Hindlimb muscle (tissue), 1 donor: ENCODE measurements at places on chromosomes 1 and 21.
A peak's percentile ranks its signal among the peaks of the same experiment; 100 is the strongest.

- no peak for DNase-seq
Measured at GRCh38 chr1:54475357-54475881, 69.2 kb upstream of the SSBP3 start.

DNA sequence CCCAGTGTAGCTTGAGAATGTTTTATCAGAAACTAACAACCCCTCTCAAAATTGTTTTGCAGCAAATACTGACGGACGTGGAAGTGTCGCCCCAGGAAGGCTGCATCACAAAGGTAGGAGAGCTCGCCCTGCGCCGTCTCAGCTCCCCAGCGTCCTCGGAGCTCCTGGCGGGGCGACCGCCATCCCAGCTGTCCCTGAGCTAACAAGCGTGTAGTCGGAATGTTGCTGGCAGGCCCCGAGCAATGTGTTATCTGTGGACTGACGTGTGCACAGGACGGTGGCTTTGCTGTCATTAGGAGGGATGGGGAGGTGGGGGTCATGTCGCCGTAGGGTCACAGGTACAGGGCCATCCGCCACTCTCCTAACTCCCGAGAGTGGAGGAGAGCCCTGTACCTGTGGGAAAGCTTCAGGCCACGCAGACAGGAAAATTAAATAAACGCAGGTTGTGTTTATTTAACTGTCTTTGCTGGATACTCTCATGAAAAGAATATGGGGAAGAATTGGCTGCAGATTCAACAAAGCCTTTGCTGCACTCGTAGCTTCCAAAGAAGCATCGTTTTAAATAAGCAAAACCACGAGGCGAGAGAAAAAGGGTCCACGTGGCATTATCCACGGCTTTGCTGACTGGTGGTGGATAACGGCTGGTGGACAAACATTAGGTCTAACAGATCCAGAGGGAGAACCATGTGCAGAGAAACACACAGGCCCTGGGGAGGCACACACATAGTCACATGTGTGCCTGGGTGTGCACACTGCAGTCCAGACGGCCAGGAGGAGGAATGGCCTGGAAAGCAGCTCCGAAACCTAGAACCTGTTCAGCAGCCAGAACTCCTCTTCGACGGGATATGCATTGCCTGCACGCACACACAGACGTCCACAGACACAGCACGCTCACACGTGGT, 175.3 kb downstream of the PRDM16 start:
- DNase-seq: no peak

- no peak for DNase-seq
Measured at GRCh38 chr1:67522793-67523192, 92.6 kb upstream of the SERBP1 start.

DNA sequence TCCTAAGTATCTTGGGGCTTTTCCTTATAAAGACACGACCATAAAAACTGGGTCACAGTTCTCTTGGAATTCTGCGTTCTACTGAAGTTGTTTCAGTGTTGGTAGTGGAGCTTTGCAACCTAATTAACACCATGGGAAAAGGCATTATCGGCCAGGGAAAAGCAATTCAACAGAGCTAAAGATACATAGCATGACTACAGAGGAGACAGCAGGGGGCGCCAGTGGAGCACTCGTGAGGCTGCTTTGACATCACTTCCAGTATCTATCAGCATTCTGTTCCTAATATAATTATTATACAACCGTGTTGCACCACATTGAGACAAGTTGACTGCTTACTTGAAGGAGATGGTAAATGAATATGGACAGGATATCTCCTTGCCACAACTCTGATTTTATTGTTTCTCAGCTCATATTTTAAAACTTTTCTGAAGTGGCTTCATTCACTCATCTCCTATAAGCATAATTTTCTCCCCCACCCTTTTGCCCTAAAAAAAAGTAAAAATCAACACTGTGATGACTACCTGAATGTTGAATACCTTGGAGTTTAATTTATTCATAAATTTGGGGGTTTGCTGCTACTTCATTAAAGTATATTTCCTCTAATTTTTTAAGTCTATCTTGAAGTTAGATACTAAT, 39.4 kb downstream of the ZP4 start:
- peak; percentile 11 for DNase-seq

DNA sequence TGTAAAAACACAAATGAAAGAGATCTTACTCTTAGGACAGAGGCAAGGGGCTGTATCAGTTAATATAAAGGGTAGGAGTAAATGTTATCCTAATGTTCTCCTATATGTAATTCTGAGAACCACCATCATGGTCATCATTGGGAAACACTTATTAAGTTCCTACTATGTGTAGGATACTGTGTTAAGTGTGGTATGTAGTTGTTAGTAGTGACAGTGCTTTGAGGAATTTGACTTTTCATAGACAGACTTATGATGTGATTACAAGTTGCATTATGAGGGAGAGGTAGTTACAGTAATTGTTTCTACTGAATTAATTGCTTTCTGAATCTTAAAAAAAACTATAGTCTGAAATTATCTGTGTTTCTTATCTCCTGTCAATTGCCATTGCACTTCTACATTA, 51.8 kb upstream of the PGD start:
- DNase-seq: no peak

GRCh38 chr21:38758501-38759214, 47.1 kb upstream of the ETS2 start:
- DNase-seq: no peak

DNA sequence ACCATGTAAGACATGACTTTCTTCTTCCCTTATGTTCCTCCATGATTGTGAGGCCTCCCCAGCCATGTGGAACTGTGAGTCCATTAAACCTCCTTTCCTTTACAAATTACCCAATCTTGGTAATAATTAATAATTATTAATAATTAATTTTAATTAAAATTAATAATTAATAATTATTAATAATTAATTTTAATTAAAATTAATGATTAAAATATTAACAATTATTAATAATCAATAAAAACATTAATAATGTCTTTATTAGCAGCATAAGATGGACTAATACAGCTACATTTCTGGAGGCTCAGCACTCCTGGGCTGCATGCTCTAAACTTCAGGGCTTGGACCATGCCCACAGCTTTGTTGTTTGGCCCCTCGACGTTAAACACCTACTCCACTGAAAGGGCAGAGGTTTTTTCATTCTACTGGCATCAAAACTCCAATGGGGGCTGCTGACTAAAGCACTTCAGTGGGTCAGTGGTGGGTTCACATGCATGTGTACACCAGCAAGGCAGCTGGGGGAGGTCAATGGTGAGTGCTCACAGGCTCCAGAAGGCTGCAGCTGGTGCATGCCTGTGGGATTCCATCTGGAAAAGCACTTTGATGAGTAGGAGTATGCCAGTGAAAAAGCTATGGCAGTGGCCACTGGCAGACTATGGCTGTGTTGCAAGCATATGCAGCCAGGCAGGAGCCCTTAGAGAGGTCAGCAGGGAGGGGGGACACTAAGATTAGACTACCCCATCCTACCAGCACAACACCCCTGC, 561.3 kb downstream of the NCAM2 start:
- DNase-seq: no peak

- DNase-seq: no peak
Measured at GRCh38 chr1:8061673-8062386, 35.7 kb upstream of the ERRFI1 start.

GRCh38 chr1:63601061-63601460, 7.8 kb downstream of the PGM1 start:
- no peak for DNase-seq

DNA sequence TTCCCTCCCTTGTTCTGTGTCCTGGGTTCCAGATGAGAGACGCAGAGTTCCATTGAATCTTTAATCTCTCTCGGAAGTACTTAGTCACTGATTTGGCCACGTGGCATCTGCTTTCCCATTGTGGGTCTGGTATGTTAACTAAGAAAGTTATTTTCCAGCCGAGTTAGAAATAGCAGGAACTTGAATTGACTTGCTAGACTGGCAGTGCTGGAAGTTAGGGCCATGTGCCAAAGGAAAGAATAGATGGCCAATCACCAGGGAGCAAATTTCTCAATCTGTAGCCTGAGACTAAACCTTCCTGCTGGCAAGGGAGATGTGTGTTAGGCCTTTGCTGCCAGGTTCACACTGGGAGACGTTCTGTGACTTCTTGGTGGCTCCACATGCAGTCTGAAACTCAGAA, 24.2 kb upstream of the SLFNL1 start:
- peak; percentile 44 for DNase-seq

- DNase-seq: no peak
Measured at GRCh38 chr1:206770531-206771337, at the start of gene IL19. Gene IL19 (plus strand): TSS chr1:206770773. CDS start chr1:206836663, 65,890 bp downstream.

GRCh38 chr1:184504040-184504954, 117.5 kb downstream of the C1orf21 start:
- no peak for DNase-seq

- DNase-seq: no peak
Measured at GRCh38 chr1:205410581-205411298, 11.1 kb downstream of the LEMD1 start.

DNA sequence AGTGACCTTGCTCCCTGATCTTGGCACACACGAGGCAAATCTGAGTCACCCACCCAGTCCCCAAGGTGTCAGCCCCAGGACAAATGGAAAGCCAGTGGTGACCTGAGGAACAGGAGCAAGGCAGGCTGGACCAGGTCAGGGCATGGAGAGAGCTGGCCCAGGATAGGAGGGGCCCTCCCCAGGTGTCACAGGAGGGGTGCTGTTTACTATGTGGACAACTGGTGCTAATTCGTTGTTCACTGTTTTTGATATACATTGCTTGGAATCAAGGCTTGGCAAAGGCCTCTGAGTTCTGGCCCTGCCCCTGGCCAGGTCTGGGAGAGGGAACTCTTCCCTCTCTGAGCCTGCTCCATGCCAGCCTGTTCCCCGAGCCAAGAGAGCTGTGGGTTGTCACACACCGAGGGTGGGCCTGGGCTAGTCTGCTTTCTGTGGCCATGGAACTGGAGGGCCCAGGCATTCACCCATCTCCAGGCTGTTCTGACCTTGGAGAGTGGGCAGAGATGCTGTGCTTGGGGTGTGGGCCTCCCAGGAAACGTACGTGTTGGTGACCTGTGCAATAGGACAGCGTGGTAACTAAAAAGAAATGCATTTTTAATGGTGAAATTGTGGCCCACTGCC, 41.8 kb downstream of the CRYAA start:
- DNase-seq: no peak

- no peak for DNase-seq
Measured at GRCh38 chr1:2610036-2610959, 22.5 kb downstream of the MMEL1 start.

DNA sequence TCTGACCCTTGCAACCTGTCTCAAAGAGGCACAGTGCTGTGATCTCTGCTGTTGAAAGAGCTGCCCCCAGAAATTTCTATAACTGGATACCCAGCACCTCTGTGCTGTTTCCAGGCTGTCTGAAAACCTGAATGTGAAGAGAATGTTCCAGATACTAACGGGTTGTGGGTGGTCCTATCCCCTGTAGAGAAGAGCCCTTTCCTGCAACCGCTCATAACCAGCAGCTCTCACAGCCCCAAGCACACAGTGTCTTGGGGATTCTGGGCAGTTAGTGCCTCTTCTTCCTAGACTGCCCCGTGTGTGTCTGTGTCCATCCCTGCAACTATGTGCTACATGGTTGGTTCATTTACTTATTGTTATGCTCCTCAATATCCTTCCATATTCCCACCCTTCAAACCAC, 104.5 kb downstream of the SUSD4 start:
- no peak for DNase-seq

DNA sequence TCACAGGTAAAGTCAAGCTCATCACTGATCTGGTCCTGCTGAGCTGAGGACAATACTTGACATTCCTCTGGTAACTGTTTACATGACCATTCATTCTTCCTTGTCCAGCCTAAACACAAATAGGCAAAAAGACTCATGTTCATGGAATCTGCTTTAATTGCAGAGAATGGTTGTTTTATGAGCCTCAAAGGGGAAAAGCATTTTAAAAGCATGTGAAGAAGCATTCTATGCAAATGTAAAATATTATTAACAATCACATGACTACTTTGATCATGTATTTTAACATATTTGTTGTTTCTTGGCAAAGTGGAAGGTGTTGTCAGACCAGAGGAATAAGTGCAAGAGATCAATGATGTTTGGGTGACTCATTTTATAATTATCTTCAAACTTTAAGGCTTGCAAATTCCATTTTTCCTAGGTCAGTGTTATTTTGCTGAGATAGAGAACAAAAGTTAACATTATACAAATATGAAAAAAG, 133.7 kb downstream of the RUNX1 start:
- no peak for DNase-seq

GRCh38 chr1:100811808-100812207, 82.8 kb downstream of the EXTL2 start:
- no peak for DNase-seq

DNA sequence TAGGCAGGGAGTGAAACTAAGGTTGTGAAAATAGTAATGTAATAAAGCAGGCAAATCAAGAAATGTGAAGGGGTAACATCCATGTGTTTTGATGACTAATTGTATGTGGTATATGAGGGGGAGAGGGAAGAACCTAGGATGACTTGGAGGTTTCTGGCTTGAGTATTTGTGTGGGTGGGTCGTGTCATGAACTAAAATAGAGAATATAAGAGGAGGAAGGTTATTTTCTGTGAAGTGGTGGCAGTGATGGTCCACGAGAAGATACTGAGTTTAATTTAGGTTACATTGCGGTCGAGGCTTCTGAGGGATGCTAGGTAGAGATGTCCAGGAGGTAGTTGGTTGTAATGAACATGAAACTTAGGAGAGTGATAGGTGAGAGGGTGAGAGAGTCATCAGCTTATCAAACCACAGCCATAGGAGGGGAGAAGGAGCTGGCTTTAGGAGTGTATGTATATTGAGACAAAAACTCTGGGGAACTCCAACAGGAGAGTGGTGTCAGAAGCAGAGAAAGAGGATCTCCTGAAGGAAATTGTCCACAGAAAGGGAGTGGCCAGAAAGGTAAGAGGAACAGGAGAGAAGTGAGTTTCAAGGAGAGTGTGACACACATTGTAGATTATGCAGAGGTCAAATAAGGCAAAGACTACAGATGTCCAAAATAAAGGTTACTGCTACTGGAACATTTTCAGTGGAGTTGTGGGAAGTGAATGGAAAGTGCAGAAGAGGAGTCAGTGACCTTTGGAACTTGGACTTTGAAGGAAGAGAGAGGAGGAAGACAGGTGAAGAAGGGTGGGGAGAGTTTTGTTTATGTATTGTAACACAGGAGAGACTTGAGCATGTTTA, 89.0 kb upstream of the MACF1 start:
- no peak for DNase-seq

DNA sequence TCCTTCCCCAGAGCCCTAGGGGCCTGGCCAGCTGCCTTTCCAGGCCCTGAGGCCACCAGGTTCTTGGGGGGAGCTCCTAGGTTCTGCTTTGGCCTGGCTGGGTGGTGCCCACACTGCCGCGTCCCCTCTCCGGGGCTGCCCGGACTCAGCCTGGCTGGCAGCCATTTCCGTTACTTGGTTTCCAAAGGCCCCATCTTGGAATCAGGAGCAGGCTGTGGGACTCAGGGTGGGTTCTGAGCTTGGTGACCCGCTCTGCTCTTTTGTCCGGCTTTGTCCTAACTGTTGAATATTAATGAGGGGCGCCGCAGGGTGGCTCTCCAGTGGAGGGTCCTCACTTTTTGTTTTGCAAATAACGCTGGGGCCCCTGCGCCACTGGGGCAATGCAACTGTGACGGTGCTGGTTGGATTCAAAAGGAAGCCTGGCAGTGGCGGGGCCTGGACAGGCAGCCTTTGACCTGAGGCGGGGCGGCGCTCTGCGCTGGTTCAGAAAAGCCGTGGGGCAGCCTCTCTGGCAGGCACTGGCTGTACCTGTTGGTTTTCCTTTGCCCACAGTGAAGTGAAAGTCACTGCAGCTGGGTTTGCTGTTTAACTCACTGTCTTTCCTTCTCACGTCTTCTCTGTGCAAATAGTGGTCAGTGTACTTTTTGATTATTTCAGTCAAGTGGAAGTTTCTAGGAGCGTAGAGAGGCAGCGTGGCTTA, 20.2 kb downstream of the SKI start:
- DNase-seq: no peak

GRCh38 chr21:45865106-45865835, 116.3 kb upstream of the COL6A1 start:
- no peak for DNase-seq
